Epithelial cell of proximal tubule (primary cell): ENCODE measurements at places on chromosomes 3 and 15. TPM values are rescaled to one million over a fixed set of nuclear protein-coding genes. Genes with fewer than 3 reads are reported as not detected.

SERPINI2 gene
- not detected in 2 replicates for total RNA-seq

CA12 gene
- 6.3 and 19.7 TPM in 2 replicates for total RNA-seq

DNA sequence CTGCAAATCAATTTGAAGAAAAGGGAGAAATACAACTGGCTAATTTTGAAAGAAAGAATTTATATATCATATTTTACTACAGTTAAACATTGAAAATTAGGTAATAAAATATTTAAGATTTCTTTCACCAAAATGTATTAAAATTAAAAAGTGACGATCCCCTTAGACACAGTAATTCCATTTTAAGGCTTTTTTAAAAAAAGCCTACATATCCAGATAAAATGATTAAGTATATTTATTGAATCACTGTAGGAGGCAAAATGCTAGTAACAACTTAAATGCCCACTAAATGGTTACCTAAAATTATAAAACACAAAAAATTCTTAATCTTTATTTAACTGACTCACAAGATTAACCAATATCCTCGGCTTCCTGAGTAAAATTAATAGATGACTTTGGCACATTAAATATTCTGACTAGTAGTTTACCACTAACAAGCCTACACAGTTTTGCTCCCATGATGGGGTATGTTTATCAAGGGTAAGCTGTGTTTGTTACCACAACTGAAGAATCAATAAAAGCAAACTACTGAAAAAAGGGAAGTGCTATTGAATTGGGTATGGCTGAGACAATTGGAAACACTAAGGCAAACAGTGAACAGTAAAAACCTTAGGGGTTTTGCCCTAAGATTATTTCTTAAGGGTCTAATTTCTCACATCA is 28.4 kb downstream of the ANKRD28 start:
- DNase-seq = no peak

DNA sequence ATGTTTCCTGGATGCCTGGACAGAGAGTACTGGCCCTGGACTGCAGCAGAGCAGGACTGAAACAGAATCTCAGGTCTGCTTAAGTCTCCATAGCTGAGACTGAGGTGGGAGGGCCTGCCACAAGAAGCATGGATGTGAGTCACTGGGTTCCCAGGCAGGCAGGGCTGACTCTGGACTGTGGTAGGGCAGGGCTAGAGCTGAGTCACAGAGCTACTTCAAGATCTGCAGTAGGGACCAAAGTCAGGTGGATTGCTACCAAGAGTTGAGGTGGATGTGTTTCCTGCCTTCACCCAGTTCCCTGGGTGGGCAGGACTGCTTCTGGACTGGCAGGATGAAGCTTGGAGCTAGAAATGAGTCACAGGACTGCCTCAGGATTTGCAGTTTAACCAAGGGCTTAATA is 282.9 kb downstream of the AGBL1 start:
- DNase-seq = no peak

DNA sequence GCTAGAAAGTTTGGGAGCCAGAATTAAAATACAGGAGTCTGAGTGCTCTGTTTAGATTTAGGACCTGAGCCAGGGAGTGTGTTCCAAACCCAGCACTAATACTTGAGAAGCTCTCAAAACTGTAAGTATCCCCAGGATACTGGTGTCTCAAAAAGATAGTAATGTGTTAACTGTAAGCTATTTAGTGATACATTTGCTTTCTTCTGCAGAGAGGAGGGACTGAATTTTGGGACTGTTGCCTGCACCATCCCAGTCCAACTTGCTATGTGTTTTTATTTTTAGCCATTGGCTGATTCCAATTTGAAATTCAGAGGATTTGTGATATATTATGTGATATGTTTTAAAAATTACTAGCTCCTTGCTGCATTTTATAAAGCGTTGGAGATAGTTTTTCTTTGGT is 31.5 kb downstream of the UBE2E1 start:
- DNase-seq = no peak

GRCh38 chr3:127419182-127419581 is 131.3 kb upstream of the PRR20G start:
- no peak for DNase-seq

GRCh38 chr3:38500688-38501417 is 4.7 kb downstream of the EXOG start:
- DNase-seq = no peak

DNA sequence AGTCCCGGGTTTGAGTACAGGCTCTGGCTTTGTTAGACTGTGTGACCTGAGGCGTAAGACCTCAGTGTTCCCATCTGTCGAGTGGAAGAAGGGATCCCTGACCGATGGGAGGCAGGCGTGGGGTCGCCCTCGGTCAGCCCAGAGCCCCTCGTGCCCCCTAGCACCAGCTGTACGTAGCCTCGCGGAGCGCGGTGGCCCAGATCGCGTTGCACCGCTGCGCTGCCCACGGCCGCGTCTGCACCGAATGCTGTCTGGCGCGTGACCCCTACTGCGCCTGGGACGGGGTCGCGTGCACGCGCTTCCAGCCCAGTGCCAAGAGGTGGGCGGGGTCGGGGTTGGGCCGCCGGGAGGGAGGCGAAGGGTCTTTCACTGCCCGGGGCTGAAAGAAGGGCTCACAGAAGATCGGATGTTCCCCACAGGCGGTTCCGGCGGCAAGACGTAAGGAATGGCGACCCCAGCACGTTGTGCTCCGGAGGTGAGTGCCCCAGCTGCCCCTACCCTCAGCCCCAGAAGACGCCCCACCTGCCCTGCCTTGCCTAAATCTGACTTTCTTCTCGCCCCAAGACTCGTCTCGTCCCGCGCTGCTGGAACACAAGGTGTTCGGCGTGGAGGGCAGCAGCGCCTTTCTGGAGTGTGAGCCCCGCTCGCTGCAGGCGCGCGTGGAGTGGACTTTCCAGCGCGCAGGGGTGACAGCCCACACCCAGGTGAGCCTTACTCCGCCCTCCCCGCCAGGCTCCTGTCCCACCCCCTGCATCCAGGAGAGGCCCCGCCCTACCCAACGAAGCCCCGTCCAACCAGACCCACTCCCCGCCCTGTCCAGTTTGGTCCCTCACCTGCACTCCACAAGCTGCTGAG is 3.5 kb upstream of the LSMEM2 start:
- DNase-seq = no peak

- no peak for DNase-seq
Measured at GRCh38 chr3:31167666-31168065, 273.2 kb upstream of the GADL1 start.

- DNase-seq = no peak
Measured at GRCh38 chr3:15099364-15100098, 583 bp upstream of the RBSN start.

DNA sequence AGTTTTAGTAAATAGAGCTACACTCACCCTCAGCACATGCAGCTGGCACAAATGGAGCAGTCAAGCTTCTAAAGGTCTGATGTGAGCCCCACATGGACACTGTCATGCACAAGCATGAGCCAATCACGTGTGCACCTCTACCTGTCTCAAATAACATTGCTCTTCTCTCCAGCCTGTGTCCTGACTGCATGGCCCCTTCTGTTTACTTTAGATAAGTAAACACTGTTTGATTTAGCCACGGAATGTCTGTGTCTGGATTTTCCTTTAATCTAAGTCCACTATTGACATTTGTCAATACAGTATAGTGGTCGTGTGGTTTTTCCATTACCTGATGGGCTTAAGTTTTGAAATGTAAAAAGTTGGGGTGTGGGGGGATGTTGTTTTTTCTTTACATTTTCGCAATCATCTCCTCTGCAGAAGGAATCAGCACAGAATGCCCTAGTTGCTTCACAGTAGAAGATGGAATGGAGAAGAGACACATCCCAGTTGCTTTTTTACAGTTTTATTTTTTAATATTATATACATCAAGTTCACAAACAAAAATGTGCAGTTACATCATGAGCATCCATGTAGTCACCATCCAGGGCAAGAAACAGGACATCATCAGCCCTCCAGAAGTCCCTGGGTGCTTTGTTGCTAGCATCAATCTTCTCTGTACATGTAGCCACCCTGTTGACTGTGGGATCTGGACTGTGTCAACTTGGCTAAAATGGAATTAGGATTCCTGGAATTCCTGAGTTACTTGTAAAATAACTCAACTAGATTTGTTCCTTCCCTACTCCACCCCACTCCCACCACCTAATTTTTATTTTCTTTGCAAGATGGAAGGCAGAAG is 146.1 kb downstream of the UACA start:
- no peak for DNase-seq

- no peak for DNase-seq
Measured at GRCh38 chr3:111418391-111418790, 123.6 kb upstream of the CD96 start.

- DNase-seq = no peak
Measured at GRCh38 chr3:129470861-129471260, 30.8 kb downstream of the IFT122 start.

- no peak for DNase-seq
Measured at GRCh38 chr3:23836536-23837230, 30.9 kb downstream of the UBE2E1 start.

DNA sequence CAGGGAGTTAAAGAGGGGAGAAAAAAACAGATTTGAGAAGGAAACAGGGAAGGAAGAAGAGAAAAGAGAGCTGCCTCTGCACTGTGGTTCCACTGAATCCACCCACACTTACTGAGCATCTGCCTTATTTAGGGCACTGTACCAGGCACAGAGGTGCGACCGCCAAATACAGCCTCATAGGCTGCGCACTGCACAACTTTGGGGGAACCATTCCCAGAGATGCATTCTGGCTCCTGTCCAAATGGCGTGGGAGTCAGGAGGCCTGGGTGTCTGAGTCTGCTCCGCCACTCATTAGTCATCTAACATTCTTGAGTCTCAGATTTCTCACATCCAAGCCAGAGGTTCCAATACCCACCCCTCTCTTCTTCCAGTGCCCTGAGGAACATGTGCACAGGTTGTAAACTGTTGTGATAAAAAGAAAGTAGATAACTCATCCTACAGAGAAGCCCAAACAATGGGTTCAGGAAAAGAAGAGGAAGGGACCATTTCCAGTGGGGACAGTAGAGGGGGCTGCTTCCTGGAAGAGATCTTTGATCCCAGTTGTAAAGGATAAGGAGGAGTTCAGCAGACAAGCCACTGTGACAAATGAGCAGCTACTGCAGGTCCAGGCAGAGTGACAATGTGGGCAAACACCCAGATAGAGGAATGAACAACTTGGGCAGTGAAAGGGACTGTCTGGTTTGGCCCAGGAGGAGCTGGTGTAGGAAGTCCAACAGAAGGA is 254.6 kb downstream of the UACA start:
- peak; percentile 84 for DNase-seq

- no peak for DNase-seq
Measured at GRCh38 chr15:26132811-26133210, 269.7 kb upstream of the ATP10A start.
